Jurkat, Clone E6-1 (cell line): ENCODE measurements at places on chromosomes 4 and X.

GRCh38 chrX:40971736-40972135, 113.5 kb upstream of the USP9X start:
- no peak for DNase-seq

DNA sequence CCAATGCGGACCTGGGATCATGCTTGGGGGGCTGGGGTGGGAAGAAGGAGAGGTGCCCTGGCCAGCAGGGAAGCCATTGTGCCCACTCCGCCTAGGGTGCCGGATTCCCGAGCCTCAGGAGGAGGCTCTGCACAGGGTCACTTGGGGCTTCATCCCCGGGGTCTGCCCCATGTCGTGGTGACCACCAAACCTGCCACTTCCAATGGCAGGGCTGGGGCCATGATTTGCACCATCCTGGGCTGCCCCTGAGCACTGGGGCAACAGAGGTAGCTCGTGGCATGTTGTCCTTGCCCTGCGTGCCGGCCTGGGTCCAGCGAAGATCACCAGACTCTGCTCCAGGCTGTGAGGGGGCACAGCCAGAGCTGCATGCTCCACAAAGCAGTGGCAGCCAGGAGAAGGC, 71.4 kb upstream of the DCAF12L2 start:
- no peak for DNase-seq

DNA sequence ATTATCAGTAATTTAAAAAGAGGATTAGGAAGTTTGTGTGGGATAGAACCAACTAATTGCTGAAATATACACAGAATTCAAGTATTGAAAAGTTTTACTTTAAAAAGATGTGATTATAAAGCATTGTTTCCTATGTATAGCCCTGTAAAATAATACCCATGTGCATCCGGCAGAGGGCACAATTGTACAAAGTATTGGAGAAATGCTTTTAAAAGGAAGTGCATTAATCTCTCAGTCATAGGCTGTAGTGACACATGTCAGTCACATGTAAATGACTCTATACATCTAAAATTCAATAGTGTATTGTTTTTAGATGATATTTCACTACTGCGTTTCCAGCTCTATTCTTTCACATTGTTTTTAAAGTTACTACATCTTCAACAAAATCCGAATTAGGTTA, 9.7 kb upstream of the GEMIN8 start:
- DNase-seq, result peak; percentile 53

DNA sequence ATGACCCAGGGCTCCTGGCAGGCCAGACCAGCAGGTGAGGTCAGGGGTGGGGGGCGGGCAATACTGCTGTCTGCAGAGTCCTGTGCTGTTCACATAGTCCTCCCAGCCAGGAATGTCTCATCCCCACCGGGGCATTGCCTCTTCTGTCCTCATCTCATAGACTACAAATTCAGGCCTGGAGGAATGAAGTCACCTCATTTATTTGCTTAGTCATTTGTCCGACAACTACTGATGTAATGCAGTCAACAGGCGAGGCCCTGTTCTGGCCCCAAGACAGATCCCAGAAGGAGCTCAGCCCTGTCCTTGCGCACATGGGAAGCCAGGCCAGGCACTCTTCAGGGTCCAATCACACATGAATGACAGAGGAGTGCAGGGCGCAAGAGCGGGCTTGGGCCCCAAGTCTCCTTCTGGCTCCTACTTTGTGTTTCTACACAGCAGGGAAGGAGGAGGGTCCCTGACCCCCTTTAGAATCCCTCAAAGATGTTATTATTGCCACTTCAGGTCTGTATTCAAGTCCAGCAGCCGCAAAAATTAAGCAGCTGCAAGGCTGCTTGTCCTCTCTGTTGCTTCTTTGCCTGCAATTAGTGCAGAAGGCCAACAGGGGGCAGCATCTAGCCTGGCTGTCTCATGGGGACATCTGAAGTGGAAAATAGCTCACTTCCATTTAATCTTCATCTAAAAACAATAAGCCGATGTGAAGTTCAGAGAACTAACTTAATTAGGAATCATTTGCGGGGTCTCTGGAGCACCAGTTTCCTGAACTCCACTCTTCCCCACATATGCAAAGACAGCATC, 15.2 kb upstream of the HMX1 start:
- DNase-seq, result no peak

GRCh38 chrX:44224760-44225159, 118.7 kb downstream of the EFHC2 start:
- no peak for DNase-seq

GRCh38 chr4:155799116-155799793, 40.4 kb downstream of the GUCY1B1 start:
- DNase-seq, result no peak

GRCh38 chr4:102338405-102338804, 6.9 kb downstream of the SLC39A8 start:
- DNase-seq, result no peak

DNA sequence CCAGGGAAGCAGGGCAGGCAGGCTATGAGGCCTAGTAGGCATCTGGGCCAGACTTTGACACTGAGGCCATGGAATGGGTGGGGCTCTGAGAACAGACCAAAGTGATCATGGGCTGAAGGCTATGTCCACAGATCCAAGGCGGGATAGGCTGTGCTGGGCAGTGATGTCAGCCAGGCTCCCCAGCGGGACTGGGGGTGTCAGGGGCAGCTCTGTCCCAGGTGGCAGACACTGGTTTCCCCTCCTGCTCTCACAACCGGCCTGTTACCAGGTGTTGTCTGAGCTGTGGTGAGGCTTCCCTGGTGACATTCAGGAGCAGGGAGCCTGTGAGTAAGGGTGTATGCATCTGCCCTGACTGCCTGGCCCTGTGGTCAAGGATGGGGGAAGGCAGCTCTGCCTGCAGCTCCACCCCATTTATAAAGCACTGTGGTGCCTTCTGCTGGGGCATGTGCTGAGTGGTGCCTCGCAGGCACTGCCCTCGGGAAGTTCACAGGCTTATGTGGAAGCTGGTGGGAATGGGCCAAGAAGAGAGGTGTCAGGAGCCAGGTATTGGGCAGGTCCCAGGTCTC, 2.9 kb downstream of the IL9R start:
- DNase-seq, result peak; percentile 55

DNA sequence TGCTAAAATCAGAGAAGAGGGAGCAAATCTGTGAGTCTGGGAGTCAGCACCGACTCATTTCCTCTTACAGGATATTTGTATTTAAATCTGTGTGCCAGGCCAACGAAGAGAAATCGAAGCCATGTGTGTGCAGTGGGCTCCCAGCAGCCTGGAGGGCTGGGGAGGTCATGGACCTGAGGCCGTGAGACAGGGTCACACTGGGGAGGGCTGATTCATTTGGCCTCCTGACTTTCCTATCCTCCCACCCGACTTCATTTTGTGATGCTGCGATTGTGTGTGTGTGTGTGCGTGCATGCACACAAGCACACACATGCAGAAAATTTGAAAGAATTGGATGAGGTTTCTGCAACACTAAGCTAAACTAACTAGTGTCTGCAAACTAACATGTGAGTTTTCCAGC, 48.7 kb upstream of the STX18 start:
- no peak for DNase-seq

DNA sequence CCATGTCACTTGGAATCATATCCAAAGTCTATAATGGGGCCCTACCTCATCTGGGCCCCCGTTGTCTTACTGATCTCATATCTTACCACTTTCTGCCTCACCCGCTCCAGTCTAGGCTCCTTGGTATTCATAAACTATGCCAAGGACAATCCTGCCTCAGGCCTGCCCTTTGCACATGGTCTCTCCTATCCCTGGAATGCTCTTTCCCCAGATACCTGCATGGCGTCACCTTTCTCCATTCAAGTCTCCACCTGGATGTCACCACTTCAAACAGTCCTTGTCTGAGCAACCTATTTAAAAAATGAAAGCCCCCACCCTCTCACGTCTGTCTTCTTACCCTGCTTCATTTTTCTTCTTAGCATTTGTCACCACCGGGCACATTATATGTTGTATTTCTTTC, 8.2 kb downstream of the VGLL1 start:
- no peak for DNase-seq

DNA sequence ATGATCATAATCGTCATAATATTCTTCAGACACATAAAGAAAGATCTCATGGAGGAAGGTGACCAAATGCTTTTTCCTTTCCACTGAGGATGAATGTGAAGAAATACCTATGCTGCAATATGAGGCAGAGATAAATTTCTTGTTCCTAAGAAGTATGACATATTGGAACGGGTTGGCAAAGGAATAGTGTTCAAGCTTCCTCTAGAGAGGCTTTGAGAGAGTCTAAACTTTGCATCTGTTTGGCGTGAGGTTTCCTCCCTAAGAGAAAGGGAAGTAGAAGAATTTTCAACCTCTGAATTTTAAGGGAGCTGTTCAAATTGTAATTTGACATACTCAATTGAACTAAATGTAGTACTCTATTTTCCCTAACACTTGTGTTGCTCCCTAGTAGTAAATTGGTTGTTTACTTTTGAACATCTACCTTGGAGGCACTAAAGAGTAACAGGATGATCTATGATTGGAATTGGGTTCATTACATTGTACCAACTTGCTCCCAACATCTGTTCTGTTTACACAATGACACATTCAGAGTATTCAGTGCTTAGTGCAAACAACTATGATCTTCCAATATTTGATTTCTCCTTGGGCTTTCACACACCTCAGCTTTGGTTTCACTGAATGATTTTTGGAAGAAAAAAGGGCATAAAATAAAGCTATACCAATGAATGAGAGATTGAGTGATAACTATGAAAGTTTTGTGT, 122.0 kb downstream of the CORIN start:
- no peak for DNase-seq
